ENCODE measurements at places on chromosomes 11 and 22.
A peak's percentile ranks its signal among the peaks of the same experiment; 100 is the strongest.

DNA sequence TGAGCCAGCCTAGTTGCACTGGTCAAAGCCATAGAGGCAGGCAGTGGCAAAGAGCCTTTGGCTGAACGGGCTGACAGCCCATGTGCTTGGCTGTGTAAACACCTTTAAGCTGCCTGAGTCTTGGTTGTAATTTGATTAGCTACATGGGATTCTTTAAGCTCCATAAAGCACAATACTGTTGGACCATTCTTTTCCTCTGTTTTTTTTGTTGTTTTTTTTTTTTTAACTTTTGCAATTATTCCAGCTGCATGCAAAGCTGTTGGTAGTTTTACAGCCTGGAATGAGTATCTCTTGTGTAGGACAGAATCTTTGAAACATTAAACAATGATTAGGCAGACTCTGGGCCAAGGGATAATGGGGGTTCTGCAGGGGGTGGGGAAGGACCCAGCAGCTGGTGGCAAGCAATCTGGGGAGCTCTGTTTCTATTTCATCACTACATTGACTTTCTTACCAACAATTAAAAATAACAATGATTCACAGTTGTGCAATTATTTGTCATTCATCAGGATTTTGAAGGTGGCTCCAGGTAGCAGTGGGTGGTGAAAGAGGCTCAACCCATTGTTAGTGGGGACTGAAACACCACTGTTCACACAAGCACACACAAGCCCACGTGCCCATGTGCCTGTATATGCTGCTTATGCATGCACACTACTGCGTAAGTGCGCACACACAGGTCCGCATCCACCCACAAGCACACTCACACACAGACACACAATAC is 69.5 kb upstream of the CSNK2A3 start:
- peaks cover 21% of the 10 kb centered on the region for H3K4me1 ChIP-seq
- peak; percentile 38 for DNase-seq
- H3K27ac ChIP-seq, result no peak overlapping the region
- no peaks in the 10 kb centered on the region for H3K36me3 ChIP-seq

DNA sequence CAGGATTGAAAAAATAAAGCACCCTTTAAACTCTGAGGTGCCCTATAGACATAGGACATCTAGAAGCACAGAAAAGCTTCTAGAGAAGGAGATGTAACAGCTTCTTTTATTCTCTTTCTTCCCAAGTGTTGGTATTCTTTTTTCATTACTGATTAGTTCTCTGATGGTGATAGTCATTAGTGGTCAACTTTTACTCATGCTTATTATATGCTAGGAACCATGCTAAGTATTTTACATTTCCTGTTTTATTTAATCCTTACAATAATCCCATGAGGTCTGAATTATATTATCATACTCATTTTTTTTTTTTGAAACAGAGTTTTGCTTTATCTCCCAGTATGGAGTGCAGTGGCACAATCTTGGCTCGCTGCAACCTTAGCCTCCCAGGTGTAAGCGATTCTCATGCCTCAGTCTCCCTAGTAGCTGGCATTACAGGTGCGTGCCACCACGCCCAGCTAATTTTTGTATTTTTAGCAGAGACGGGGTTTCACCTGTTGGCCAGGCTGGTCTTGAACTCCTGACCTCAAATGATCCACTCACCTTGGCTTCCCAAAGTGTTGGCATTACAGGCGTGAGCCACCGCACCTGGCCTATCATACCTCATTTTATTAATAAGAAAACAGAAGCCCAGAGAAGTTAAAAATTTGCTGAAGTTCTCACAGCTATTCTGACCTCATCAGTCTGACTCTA is 3.0 kb downstream of the C11orf52 start:
- no peak for DNase-seq
- H3K27ac ChIP-seq, result no peak overlapping the region
- H3K4me3 ChIP-seq, result no peak overlapping the region
- H3K4me1 ChIP-seq, result peaks cover 37% of the 10 kb centered on the region
- H3K36me3 ChIP-seq, result no peaks in the 10 kb centered on the region
- no peaks in the 10 kb centered on the region for H3K27me3 ChIP-seq

DNA sequence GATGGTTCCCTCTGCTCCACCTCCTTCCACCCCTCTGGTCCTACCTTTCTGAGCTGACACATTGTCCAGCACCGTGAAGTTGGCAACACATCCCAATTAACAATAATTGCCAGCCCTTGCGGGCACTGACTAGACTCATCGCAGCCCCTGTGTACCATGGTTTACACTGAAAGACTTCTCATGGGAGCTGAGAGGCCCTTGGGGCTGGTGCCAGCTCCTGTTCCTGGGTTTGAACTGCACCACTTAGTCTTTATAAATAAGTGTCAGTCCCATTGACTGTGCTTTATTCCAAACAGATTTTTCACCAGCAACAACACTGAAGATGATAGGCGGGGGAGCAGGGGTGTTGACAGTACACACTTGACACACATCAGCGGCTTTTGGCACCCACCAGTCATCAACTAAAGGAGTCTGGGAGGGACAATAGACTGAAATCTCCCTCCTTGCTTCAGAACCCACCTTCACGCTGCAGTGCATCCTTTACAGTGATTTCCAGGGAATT is 447.3 kb downstream of the NTM start:
- no peaks in the 10 kb centered on the region for H3K4me1 ChIP-seq
- no peak overlapping the region for H3K4me3 ChIP-seq
- H3K36me3 ChIP-seq, result no peaks in the 10 kb centered on the region

DNA sequence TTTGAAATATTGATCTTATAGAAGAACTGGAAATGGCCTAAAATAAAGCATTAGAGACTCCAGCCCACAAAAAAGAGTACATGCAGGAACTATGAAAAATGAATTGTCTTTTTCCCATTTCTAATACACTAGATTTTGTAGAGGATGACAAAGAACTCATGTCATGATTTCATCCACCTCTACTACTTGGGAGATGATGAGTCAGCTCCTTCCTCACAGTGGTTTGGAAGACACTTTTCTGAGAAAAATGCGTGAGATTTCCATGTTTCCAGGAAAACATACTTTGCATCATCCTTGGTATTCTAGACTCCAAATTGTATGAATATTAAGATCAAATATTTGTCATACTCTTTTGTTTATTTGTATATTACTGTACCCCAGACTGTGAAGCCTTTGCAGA is 500.5 kb downstream of the FAM181B start:
- H3K27ac ChIP-seq, result no peak overlapping the region
- H3K4me3 ChIP-seq, result no peak overlapping the region
- DNase-seq, result no peak
- H3K27me3 ChIP-seq, result no peaks in the 10 kb centered on the region
- H3K4me1 ChIP-seq, result no peaks in the 10 kb centered on the region
